ENCODE measurements at places on chromosomes 16 and 17.

DNA sequence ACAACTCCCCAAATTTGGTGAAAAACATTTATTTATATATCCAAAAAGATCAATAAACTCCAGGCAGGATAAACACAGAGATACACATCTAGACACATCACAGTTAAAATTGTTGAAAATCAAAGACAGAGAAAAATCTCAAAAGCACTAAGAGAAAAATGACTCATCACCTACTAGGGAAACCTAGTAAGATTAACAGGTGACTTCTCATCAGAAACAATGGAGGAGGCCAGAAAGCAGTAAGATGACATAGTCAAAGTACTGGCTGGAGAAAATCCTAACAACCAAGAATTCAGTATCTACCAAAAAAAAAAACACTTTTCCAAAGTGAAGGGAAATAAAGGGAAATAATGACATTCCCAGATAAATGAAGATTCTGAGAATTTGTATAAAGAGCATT, 33.8 kb downstream of the ULK2 start:
- no peak for DNase-seq

GRCh38 chr17:7293816-7294613, 424 bp downstream of the YBX2 start:
- DNase-seq, result no peak

DNA sequence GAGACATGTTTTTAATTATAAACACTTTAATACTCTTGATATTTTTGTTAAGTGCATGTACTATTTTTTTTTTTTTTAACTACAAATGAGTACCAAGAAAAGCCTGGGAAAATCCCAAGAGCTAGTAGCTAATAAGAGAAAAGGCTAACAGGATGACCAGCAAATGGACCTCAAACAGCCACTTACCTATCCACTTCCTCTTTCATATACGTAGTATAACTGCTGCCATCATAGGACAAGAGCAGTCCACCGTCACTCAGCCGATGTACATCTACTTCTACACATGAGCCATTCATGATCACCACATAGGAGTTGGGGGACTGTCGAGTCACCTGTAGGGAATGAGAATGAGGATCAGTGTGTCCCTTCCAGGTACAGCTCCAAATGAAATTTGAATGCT, 128.0 kb upstream of the C17orf78 start:
- no peak for DNase-seq

DNA sequence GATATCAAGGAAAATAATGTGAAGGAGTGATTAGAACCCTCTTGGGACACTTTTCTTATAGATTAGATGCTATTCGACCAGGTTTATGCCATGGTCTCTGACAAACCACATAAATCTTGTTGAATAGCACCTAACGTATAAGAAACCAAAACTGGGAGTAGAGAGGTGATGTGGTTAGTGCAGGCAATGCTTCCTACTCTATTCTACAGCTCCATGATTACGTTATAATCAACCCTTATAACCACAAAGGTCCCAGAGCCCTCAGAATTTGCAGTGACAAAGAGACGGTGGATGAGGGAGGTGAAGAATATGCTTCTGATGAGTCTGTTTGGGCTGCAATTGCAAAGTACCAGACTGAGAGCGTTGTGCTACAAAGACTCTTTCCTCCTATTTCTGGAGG, 78.4 kb downstream of the ARHGAP44 start:
- no peak for DNase-seq

- DNase-seq, result no peak
These were observed 1.7 kb downstream of the IL4R start for GRCh38 chr16:27315333-27316037.

DNA sequence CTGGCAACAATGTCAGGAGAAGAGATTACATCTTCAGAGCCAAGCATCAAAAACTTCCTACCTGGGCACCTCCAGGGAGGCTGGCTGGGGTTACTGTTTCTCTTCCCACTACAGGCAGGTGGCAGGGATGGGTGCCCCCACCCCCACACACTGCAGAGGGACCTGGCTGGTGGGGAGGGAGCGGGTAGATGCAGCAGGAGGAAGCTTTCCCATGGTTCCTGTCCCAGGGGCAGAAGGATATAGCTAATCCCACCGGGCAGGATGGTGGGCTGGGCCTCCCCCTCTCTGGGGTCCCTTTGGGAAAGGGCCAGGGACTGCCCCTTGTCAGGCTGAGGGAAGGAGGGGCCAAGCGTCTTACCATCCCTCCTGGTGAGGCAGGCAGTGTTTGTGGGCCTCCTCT, 16.7 kb upstream of the MTMR4 start:
- DNase-seq, result no peak

- DNase-seq, result no peak
These were observed 20.1 kb upstream of the MLYCD start for GRCh38 chr16:83878838-83879237.

DNA sequence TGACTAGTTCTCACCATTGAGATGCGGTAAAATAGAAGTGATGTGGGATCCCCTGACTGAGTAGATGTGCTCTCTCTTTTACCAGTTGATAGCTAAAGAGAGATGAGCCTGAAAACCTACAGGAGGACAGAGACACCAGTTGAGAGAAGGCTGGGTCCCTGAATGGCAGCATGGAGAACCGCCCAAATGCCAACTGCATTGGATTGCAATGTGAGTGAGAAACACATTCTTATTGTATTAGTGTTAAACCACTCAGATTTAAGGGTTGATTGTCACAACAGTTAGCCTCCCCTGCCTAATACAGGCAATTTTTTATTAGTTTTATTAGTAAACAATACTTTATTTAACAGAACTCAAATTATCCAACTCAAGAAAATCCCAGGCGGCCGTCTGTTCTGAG, 61.2 kb downstream of the SPACA3 start:
- DNase-seq, result no peak
